ENCODE measurements at places on chromosomes 12 and 14. TPM values are rescaled to one million over a fixed set of nuclear protein-coding genes. Genes with fewer than 3 reads are reported as not detected.
A peak's percentile ranks its signal among the peaks of the same experiment; 100 is the strongest.

GRCh38 chr14:85531587-85532373 is 1.8 kb downstream of the FLRT2 start:
- H3K4me1 ChIP-seq, result peaks cover 17% of the 10 kb centered on the region
- peak overlapping the region; percentile 57 for H3K27ac ChIP-seq
- peak; percentile 40 for DNase-seq
- peak overlapping the region; percentile 65 for H3K4me3 ChIP-seq

- H3K4me3 ChIP-seq, result no peak overlapping the region
- H3K27ac ChIP-seq, result no peak overlapping the region
- no peak for DNase-seq
- no peaks in the 10 kb centered on the region for H3K36me3 ChIP-seq
- peaks cover 13% of the 10 kb centered on the region for H3K27me3 ChIP-seq
Observed at GRCh38 chr12:109393437-109394345, 46.0 kb downstream of the MYO1H start.

Gene TSPAN19
- not detected for total RNA-seq

Gene DAO
- not detected for total RNA-seq

- no peaks in the 10 kb centered on the region for H3K4me1 ChIP-seq
- H3K27ac ChIP-seq, result no peak overlapping the region
- H3K36me3 ChIP-seq, result no peaks in the 10 kb centered on the region
- no peaks in the 10 kb centered on the region for H3K27me3 ChIP-seq
- no peak overlapping the region for H3K4me3 ChIP-seq
Observed at GRCh38 chr12:30074916-30075315, 291.2 kb upstream of the TMTC1 start.

Data from activated naive CD8-positive, alpha-beta T cell treated with anti-CD3 and anti-CD28 coated beads, Interleukin-2, amount 10 ng/mL, durations not matched to agents 7 days and 5 days (primary cell).